ENCODE measurements at places on chromosomes 11 and 22.

DNA sequence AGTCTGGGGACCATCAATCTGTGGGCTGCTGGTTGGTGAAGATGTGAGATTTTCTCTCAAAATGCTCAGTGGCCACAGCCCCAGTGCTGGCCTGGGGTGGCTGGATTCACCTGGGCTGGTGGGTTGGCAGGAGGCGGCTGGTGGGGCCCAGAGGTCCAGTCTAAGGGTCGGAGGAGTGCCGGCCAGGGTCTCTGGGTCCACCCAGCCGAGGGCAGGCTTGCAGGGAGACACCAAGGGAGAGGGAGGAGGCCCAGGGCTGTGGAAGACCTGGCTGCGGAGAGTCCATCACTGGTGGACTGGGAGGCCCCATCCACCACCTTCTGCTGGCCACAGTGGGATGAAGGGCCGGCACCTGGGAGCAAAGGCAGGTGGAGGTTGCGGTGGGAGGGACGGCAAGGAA, 582 bp upstream of the SHANK3 start:
- no peak for DNase-seq

DNA sequence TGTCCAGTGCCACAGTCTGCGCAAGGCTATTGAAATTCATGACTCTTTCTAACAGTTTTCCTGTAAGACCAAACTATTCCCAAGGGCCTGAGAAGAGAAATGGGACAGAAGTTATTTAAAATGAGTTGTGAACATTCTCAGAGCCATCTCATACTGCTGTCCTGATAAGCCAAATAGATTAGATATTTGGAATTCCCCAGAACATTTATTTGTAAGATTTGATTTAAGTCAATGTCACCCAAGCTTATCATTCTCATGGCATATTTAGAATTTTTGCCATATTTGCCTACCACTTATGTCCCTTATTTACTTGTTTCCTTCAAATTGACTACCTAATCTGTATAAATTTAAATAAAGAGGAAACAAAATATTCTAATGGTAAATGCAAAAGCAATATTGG, 82.4 kb downstream of the NAV2 start:
- DNase-seq, result no peak

- no peak for DNase-seq
Observed at GRCh38 chr11:102581066-102581465, 44.1 kb downstream of the MMP20 start.

GRCh38 chr11:70048279-70049024, 29.7 kb upstream of the ANO1 start:
- DNase-seq, result no peak

- no peak for DNase-seq
Observed at GRCh38 chr11:105168457-105168856, 28.9 kb upstream of the CARD18 start.

- DNase-seq, result no peak
Observed at GRCh38 chr11:104556606-104557301, 341.5 kb downstream of the CASP12 start.

- no peak for DNase-seq
Observed at GRCh38 chr11:121337740-121338272, 45.2 kb downstream of the SC5D start.

DNA sequence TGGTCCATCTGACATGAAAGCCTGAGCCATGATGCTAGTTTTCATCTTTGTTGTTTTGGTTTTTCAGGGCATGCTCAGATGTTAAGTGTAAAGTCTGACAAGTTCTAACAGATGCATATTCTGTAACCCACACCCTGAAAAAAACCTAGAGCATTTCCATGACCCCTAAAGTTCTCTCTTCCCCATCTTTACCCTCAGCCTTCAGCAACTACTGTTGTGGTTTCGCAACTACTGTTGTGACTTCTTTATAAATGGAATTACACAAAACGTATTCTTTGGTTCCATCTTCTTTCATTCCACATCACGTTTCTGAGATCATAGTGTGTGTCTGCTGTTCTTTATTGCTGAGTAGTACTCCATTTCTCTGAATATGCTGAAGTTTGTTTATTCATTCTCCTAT, 65.1 kb upstream of the LDLRAD3 start:
- DNase-seq, result no peak

- DNase-seq, result no peak
Observed at GRCh38 chr11:121892863-121893262, 223.2 kb downstream of the BLID start.

DNA sequence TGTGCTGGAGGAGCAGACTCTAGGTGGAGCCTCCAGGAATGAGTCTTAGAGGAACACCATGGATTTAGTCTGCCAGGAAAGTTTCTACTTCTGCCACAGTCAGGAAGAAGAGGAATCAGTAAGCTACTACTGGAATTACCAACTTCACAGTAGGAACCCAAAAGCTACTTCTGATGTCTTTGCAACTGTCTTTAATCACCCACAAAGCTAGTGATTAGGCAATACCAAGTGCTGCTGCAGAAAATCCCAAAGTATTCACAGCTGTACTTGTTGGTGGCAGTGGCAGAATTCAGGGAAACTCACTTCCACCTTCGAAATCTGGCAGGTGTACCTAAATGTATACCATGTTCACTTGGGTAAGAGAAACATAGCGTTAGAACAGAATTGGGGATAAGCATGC, 264.5 kb upstream of the SORL1-AS1 start:
- no peak for DNase-seq

DNA sequence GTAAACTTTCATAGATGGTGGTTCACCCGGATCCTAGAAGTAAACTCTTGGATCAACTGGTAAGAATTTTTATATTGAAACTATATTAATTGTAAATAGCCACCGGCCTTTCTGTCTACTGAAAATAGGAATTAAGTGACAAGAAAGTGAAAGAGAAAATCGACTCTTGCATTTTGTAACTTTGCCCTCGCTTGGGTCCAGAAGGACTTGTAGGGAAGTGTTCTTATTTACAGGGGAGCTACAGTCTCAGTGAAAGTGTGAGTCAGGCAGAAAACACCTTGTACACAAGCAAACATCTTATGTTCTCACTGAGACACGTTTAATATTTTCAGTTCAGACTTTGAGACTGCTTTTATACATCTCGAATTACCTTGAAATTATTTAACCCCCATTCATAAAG, 238.9 kb downstream of the BLID start:
- DNase-seq, result no peak

DNA sequence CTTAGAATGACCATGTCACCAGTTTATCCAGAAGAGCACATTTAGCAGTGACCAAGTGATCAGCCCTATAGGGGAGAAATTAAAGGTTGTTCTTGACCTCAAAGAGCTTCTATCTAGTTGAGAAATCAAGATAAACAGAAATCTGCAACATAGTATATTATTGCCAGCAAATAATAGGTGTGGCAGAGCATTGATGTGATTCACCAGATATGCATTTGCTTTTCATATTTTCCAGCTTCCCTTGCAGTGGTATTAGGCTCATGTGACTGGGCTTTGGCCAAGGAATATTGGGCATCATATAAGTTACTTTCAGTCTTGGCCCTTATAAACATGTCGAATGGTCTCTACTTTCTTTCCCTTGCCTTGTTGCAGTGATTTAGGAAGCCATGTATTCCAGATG, 34.5 kb downstream of the COMMD9 start:
- DNase-seq, result no peak

Measured in femur (tissue), 1 donor.